ENCODE measurements at places on chromosomes 16 and 17.

DNA sequence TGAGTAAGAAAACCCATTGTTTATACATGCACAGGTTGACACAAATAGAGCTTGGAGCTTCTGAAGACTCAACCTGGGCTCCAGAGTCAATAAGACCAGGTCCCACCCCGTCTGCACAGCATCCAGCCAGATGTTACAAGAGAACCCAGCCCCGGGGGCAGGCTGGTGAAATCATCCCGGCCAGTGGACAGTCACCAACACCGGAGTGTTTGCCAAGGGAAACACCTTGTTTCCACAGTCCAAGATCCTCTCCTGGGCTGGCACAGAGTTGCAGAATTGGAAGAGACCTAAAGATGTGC is 90.3 kb downstream of the RAB11FIP4 start:
- no peak for DNase-seq

DNA sequence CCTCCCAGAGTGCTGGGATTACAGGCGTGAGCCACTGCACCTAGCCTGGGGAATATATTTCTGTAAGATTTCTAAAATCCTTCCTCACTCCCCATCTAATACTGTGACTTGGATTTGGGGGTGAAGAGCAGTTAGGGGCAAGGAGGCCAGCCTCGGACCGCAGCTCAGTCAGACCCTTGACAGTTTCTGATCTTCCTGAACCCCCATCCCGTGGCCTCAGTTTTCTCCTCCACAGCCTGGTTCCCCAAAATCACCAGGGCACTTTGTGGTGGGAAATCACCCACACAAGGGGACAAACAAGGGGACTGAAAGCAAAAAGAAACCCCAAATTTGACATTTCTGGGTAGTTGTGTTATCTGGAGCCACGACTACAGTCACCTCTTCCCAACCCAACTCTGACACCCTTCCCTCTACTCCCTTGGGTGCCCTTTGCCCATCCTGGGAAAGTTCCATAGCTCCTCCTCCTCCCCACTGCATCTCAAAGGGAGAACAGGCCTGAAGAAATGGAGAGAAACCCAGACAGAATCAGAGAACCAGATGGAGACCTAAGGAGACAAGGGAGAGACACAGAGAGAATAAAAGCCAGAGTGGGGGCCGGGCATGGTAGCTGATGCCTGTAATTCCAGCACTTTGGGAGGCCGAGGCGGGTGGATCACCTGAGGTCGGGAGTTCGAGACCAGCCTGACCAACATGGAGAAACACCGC is 2.8 kb upstream of the STAT5A start:
- no peak for DNase-seq

- DNase-seq: no peak
Measured at GRCh38 chr17:42697108-42697811, 14.9 kb downstream of the CNTNAP1 start.

GRCh38 chr17:79364315-79365094 is 246.3 kb downstream of the RBFOX3 start:
- no peak for DNase-seq

GRCh38 chr16:51085271-51085670 is 65.8 kb downstream of the SALL1 start:
- DNase-seq: no peak

DNA sequence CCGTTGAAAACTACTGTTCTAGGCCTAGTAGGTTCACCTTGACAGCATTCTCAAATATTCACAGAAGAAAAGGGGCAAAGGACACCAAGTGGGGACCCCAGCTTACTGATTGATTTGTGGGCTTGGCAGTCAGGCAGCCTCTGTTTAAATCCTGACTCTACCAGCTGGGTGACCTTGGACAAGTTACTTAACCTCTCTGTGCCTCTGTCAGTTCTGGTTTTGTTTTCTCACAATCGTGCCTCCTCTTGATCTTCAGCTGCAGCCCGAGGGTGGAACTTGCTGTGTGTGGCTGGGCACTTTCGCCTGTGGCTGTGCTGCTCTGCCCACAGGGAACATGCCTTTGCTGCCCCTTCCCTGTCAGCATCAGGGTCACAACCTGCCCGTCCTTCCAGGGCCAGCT is 17.8 kb downstream of the RAP1GAP2 start:
- DNase-seq: no peak

Measured in GM04504 (cell line).